BJ (cell line): ENCODE measurements at places on chromosomes 13 and 19.

DNA sequence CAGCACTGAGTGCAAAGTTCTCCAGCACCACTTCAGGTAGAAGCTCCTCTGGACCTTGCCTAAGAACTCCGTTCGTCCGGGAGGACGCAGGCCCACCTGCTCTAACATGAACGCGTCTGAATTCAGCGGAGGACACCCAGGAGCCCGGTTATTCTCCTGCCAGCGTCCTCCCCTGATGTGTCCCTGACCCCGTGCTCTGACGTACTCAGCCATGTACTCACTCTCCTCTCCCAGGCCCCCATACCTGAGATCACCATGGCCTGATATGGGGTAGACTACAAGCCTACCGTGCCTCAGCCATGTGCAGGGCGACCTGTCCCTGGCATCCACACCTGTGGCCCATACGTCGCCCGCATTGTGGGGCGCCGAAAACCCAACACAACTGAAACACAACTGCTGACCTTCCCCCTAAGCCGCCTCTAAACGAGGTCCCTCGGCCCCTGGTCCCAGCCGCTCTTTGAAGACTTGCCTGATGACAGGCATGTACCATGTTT is 744 bp upstream of the ZNF584 start:
- DNase-seq, result no peak

DNA sequence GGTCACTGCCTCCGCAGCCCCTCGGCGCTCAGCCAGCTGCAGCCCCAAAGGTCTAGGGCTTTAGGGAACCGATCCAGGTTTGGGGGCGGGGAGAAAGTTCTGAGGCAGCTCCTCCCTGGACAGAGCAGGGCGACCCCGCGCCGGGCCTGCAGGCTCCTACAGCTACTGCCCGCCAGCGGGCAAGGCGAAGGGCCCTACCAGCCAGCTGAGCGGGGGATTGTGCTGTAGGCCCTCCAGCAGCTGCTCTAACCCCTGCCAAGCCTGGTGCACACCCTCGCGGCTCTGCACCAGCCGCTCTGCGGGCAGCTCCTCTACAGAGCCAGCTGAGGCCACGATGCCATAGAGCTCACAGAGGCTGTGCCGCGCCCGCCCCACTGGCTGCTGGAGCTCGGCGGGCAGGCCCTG is 14.0 kb downstream of the PLIN4 start:
- no peak for DNase-seq

- DNase-seq, result no peak
Observed at GRCh38 chr19:30563691-30564090, 191.5 kb downstream of the ZNF536 start.

DNA sequence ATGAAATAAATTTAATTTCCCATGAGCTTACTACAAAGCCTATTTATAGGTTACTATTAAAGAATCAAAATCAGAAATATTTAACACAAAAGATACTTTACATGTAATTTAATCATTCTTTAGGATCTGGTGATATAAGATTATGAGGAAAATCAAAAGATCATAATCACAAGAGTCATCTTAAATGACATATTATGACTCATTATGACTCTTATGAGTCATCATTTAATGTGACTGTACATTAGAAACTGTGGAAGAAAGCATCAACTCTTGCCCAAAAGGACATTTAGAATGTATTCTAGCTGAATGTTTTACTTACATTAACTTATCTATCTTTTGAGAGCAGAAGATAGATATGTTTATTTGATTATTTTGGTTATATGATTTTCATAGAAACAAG is 458.6 kb downstream of the DCT start:
- DNase-seq, result no peak

DNA sequence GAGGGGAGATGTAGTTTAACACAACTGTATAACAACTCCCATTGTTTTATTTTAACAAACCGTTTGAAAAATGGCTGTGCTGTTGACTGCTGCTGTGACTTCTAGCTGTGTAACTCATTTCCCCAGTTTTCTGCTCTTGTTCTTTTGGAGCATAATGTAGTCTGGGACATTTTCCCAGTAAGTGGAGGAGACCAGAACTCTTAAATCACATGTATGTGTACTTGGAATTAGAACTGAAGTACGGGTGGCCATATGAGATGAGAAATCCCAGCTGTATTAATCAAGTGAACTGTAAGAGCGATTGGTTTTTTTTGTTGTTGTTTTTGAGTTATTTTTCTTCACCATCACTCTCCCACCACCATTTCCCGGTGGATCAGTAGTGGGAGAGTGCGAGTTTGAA is 49.4 kb upstream of the RNF113B start:
- no peak for DNase-seq

- peak; percentile 86 for DNase-seq
Observed at GRCh38 chr19:8361921-8362793, 1.8 kb upstream of the ANGPTL4 start.

DNA sequence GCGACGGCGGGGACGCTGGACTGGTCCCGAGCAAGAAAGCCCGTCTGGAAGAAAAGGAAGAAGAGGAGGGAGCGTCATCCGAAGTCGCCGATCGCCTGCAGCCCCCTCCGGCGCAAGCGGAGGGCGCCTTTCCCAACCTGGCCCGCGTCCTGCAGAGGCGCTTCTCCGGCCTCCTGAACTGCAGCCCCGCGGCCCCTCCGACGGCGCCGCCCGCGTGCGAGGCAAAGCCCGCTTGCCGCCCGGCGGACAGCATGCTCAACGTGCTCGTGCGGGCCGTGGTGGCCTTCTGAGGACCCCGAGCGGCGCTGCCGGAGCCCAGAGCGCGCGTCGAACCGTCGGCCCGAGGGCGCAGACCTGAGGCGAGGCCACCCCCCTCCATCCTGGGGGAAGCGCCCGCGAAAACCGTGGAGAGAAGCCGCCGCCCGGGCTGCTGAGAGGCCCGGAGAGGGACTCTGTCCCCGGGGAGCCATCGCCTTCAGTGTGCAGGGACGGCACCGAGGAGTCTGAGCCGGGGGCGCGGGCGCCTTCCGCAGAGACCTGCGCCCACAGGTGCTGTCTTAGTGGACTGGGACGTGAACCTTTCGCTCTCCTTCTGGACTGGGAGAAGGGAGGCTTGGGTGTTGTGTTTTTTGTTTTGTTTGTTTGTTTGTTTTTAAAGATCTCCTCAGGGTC is 3.5 kb downstream of the IER2 start:
- DNase-seq, result no peak

DNA sequence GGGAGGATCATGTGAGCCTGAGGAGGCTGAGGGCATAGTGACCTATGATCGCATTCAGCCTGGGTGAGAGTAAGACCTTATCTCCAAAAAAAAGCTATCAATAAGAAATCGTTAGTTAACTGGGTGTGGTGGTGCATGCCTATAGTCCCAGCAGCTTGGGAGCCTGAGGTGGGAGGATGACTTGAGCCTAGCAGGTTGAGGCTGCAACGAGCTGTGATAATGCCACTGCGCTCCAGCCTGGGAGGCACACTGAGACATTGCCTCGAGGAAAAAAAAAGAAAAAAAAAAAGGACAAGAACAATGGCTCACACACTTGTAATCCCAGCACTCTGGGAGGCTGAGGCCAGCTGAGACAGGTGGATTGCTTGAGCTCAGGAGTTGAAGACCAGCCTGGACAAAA is 16.2 kb downstream of the PSPC1 start:
- no peak for DNase-seq
